Activated naive CD8-positive, alpha-beta T cell treated with anti-CD3 and anti-CD28 coated beads, Interleukin-2, amount 10 ng/mL, durations not matched to agents 7 days and 5 days (primary cell): ENCODE measurements at places on chromosomes 5 and 9. TPM values are rescaled to one million over a fixed set of nuclear protein-coding genes. Genes with fewer than 3 reads are reported as not detected.

DNA sequence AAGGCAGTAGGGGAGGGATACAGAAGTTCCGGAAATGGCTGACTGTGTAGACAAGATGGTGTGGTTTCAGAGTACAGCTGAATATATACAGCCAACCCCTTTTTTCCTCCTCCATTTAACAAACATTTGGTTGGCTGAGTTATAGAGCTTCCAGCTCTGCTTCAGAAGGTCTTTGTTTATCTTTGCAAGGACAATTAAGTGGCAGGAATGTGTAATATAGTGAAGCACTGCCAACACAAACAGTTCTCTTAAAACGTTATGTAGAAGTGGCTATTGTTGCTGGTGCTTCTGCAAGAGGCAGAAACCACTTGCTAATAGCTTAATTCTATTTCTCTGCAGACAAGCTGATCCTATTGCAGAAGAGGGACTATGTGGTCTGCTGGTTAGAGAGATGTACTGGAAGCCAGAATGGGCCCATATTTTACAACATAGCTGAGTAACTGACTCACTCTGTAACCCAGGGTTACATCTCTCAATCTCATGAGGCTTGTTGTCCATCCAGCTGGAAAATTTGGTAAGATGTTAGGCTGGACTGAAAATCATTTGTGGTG is 62.7 kb upstream of the OSMR start:
- no peaks in the 10 kb centered on the region for H3K36me3 ChIP-seq
- no peak overlapping the region for H3K27ac ChIP-seq
- H3K4me3 ChIP-seq = no peak overlapping the region
- DNase-seq = no peak

DNA sequence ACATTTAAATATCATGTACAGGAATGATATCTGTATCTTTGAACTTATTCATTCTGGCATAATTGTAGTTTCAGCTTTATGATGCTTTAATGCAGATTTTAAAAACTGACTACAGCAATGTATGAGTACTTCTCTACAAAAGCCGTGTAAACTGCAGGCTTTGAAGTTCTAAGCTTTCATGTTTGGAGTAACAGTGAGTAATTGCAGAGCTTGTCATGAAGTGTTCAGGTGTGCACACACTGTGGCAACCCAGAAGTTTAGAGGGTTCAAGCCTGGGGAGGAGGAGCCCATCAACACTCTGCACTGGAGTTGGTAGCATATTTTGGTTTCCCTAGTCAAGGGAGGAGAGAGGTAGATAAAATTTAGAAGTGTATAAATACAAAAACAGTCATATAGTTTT is 130.9 kb downstream of the CD180 start:
- no peak for DNase-seq
- H3K27ac ChIP-seq = no peak overlapping the region
- peaks cover 7% of the 10 kb centered on the region for H3K4me1 ChIP-seq

GRCh38 chr5:122492675-122493074 is 180.6 kb downstream of the SNCAIP start:
- no peak overlapping the region for H3K27ac ChIP-seq
- no peaks in the 10 kb centered on the region for H3K4me1 ChIP-seq
- no peak overlapping the region for H3K4me3 ChIP-seq
- no peak for DNase-seq
- no peaks in the 10 kb centered on the region for H3K27me3 ChIP-seq
- no peaks in the 10 kb centered on the region for H3K36me3 ChIP-seq

DNA sequence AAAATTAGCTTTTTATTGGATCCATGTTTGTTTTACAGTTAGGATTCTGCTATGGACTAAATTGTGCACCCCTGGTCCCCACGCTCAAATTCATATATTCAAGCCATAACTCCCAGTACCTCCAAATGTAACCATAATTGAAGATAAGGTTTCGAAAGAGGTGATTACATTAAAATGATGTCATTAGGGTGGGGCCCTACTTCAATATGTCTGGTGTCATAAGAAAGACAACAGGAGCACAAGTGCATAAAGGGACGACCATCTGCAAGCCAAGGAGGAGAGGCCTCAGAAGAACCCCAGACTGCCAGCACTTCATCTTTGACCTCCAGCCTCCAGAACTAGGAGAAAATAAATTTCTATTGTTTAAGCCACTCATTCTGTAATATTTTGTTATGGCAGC is 7.4 kb upstream of the HNRNPA0 start:
- H3K4me1 ChIP-seq = no peaks in the 10 kb centered on the region
- no peak overlapping the region for H3K27ac ChIP-seq
- no peak overlapping the region for H3K4me3 ChIP-seq
- peaks cover 2% of the 10 kb centered on the region for H3K27me3 ChIP-seq
- no peak for DNase-seq

The FOXD1 gene
- not detected for total RNA-seq
